Activated T-helper 9 cell treated with anti-CD3 and anti-CD28 coated beads, Interleukin-2, amount 50 U/mL, for 16 hours (primary cell): ENCODE measurements at places on chromosomes 6 and 20.

GRCh38 chr6:40556881-40557280, 30.3 kb downstream of the LRFN2 start:
- no peak for DNase-seq

DNA sequence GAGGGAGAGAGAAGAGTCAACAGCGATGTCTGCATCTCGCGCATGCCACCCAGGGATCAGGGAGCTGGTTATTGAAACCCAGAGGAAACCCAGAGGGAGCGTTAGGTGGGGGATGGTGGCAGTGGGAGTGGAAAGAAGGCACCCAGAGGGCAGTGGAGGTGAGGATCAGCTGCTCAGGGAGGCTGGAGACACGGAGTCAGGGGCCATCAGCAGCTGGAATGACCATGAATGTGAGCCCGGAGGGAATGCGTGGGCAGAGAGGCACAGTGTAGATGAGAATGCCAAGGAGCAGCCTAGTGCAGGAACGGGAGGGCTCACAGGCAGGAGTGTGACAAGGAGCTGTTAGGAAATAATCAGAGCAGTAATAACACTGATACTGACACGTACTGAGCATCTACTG, 36.2 kb downstream of the RSPO4 start:
- DNase-seq, result no peak

DNA sequence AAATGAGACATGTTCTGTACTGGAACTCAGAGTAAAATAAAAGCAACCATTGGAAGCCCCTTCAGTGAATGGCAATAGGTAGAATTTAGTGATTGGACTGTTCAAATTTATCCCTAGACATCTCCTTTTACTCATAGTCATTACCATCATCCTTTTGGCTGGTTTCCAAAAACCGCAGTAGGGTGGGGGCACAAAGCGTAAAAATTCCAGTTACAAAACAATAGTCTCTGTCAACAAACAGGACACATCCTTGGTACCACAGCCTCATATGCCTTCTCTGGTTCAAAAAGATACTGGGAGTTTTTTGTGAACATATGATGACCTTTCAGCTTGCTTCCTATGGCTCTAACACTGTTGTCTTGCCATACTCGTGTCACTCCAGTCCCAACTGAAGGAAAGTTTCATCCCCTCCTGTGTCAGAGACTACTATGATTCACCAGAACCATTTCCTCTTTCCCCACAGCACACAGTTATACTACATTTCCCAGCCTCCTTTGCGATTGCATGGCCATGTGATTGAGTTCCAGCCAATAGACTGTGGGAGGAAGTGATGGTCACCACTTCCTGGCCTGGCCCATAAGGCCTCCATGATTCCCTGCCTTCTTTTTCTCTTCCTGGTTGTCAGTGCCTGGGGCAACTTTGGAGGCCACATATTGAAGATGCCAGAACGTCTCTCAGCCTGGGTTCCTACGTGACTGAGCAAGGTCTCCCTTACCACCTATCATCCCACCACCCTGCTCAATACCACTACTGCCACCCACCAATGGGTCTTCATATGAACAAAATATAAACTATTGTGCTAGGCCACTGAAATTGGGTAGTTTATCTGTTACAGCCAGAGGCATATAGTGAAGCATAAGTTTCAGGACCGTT, 162.4 kb downstream of the ID4 start:
- no peak for DNase-seq

- no peak for DNase-seq
These were observed 12.2 kb downstream of the DLL1 start for GRCh38 chr6:170278743-170279094.

DNA sequence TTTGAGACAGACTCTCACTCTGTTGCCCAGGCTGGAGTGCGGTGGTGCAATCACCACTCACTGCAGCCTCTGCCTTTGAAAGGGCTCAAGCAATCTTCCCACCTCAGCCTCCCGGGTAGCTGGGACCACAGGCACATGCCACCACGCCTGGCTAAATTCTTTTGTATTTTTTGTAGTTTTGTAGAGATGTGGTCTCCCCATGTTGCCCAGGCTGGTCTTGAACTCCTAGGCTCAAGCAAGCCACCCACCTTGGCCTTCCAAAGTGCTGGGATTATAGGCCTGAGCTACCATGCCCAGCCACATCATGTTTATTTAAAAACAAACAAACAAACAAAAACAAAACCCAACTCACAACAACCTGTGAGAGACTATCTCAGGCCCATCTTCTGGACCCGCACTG, 29.7 kb upstream of the APCDD1L start:
- DNase-seq, result no peak

- no peak for DNase-seq
These were observed 41.8 kb downstream of the C6orf58 start for GRCh38 chr6:127618729-127619128.

- no peak for DNase-seq
These were observed 379.5 kb upstream of the SULF2 start for GRCh38 chr20:48164566-48165400.

DNA sequence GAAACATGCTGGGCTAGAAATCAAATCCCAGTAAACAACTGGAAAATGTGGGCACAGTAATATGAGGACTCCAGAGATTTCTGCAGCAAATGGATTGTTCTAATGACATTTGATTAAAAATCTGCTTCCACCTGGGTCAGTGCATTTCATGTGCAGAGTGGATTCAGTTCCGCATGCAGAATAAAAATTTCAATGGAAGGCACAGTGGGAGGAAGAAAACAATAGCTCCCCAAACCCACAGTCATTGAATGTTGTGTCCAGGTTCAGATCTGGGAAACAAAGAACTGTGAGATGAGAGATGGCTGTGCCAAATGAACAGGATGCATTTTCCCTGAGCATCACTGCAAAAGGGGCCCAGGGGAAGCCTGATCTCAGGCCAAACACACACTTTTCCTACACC, 403.1 kb downstream of the BTBD9 start:
- DNase-seq, result no peak

GRCh38 chr6:44253307-44254101, 3.8 kb downstream of the SLC35B2 start:
- DNase-seq, result peak; percentile 47

DNA sequence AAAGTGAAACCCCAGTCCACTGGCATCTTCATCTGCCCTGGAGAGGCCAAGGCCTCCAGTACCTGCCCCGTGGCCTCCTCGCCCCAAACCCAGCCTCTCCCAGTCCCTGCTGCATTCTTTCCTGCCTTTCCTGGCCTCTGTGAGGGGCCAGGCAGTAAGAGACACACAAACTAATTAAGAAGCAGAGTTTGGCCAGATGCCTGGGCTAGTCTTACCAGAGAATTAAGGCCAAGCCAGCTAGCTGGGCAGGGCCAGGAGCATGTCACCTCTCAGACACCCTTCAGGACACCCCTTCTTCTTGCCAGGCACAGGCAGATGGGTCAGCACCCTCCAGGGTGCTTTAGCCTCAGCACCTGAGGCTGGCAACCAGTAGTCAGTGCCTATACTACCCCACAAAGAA, 2.4 kb downstream of the MDGA1 start:
- DNase-seq, result no peak

- DNase-seq, result no peak
These were observed 45.4 kb upstream of the NKX2-2 start for GRCh38 chr20:21559305-21559704.

- peak; percentile 5 for DNase-seq
These were observed 31.6 kb upstream of the LAMA4 start for GRCh38 chr6:112286010-112286409.

DNA sequence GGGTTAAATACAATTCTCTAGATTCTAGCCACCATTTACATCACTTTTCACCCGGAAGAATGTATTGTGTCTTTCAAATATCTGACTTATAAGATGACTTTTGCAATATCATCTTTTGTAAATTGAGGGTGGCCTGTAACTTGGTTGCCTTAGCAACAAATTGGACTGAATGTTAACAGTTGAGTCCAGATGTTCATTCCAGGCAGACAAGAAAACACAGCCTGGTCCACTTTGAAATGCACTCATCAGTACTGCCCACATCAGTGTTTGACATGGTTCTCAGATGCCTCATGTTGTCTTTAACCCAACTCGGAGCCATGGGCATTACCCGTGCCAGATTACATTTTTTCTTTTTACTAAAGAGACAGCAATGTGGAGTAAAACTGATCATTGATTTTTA, 781.6 kb upstream of the CHD6 start:
- DNase-seq, result no peak

DNA sequence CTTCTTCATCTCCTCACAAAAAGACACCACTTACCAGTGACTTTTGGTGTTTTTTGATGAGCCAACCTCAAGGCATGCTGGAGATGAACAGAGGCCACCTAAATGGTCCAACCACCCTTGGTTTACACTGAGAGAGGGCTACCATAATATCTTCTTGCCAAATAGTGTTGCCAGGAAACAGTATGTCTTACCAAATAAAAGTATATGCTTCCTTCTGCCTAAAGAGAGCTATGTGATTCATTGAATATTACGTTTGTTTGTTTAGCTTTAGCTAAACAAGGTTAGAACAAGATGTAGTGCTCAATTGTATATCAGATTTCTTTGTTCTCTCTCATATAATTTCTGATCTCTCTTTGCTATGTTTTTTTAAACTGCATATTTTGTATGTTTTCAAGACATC, 40.6 kb upstream of the BMP6 start:
- DNase-seq, result no peak

GRCh38 chr6:37373822-37374471, 20.2 kb downstream of the RNF8 start:
- DNase-seq, result no peak

DNA sequence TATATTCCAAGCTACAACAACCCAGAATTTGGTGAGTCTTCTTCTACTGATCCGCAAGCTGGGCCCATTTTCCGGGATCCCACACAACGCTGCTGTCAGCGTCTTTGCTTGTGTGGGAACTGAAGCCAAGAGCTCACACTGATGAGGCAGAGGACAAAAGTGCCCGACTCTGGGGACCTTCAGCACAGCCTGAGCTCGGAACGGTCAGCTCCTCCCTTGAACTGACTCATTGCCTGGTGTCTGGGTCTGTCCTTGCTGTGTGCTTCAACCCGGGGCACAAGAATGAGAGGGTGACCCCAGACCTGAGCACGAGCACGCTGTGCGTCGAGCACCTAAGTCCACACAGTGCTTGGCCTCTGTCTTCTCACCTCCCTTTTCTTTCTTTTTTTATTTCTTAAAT, 33.5 kb downstream of the DACT2 start:
- DNase-seq, result no peak

GRCh38 chr6:30799210-30799609, 54.9 kb upstream of the IER3 start:
- no peak for DNase-seq

GRCh38 chr6:142290851-142291250, 11.0 kb upstream of the ADGRG6 start:
- no peak for DNase-seq

GRCh38 chr20:49935746-49936152, 448 bp upstream of the RNF114 start:
- no peak for DNase-seq

DNA sequence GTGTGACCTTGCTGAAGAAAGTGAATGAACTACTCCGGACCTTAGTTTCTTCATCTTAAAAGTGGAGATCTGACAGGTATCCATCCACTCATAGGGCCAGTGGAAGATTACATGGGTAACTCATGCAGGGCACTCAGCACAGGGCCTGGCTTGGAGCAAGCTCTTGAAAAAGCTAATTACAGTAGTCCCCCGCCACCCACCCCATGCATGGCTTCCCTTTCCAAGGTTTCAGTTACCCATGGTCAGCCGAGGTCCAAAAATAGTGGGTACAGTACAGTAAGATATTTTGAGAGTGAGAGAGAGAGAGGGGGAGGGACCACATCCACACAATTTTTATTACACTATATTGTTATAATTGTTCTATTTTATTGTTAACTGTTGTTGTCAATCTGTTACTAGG, 7.1 kb upstream of the PMEPA1 start:
- DNase-seq, result no peak

- DNase-seq, result no peak
These were observed 39.8 kb downstream of the GMPR start for GRCh38 chr6:16278048-16278724.

DNA sequence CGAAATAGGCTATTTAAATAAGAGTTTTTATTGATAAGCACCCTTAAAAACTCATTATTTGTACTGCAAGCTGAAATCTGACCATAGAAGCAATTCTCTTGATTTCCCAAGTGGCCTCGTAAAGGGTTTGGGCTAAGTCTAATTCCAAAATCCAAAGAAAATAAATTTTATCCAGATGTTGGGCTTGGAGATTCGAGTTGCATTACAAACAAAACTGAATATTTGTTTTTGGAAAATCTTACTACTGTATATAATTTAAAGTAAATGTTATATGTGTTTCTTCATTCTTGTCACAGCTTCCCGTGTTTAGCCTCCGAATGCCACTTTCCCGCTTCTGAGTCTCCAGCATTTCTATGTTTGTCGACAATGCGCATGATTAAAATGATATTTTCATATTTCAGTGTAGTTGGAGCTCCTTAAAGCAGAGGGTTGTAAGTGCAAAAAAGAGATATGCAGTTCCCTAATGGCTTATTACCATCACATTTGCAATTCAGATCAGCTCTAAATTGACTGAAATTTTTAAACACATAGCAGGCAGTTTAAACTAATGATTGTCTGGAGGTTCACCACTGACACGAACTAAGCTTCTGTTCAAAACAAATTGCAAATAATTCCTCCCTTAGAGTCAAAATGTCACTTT, 47.0 kb downstream of the PRL start:
- no peak for DNase-seq

GRCh38 chr6:63236398-63236817, 25.1 kb downstream of the FKBP1C start:
- no peak for DNase-seq

DNA sequence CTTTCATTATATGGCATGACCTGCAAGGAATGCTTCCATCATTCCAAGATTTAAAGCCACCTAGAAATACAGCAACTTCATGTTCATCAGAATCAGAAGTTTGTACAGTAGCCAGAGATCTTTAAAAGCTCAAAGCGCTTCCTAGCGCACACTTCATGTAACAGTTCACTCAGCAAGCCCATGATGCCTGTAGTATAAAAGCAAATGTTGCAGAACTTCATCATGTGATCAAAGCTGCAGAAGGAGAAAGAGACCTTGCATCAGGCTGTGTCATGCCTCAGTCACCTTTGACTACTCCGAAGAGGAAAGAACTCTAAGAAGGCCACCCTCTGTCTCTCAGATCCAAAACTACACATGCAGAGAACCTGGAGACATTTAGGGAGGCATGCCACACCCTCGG, 78.5 kb downstream of the AGPAT4 start:
- DNase-seq, result no peak

DNA sequence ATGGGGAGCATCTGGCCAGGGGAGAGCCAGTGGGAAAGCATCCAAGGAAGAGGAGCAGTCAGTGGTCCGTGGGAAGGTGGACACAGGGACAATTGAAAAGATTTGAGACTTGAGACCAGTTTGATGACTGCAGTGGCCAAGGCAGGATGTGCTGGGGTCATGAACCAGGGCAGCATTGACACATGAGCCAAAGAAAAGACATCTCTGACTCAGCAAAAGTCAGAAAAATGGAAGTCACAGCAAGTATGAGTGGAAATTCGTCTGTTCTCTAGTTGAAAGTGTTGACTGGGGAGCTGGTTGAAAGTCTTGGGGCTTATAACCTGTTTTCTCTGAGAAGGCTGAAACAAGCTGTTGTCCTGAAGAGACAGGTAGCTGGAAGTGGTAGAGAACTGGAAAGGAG, 31.3 kb downstream of the RAB22A start:
- DNase-seq, result no peak
